ENCODE measurements at places on chromosomes 4 and X. TPM values are rescaled to one million over a fixed set of nuclear protein-coding genes. Genes with fewer than 3 reads are reported as not detected.

F8A2 gene
- not detected for total RNA-seq

TMPRSS11B gene
- not detected for total RNA-seq

CFAP299 gene
- not detected for total RNA-seq

DNA sequence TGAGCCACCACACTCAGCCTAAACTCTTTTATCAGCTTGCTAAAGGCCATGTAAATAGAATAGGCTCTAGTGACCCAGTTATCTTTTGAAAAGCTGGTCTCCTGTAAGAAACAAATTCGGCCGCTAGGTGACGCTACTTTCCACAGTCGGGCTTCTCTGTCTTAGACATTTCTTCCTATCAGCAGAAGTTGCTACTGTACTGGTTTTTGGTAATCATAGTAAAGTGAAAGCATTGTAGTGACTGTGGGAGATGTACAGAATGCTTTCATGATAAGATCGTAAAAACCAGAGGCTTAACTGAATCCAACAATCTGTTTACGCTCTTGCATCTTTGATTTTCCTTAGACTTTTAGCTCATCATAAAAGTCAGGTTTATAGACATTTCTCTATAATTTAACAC, 82.6 kb downstream of the GK start:
- peak; percentile 52 for DNase-seq

- DNase-seq = no peak
Observed at GRCh38 chrX:68936126-68936525, 107.3 kb downstream of the EFNB1 start.

Measured in GM23248 (cell line).